ENCODE measurements at places on chromosomes 6 and 20.

- no peak for DNase-seq
Measured at GRCh38 chr6:49410564-49410963, 52.5 kb downstream of the MMUT start.

DNA sequence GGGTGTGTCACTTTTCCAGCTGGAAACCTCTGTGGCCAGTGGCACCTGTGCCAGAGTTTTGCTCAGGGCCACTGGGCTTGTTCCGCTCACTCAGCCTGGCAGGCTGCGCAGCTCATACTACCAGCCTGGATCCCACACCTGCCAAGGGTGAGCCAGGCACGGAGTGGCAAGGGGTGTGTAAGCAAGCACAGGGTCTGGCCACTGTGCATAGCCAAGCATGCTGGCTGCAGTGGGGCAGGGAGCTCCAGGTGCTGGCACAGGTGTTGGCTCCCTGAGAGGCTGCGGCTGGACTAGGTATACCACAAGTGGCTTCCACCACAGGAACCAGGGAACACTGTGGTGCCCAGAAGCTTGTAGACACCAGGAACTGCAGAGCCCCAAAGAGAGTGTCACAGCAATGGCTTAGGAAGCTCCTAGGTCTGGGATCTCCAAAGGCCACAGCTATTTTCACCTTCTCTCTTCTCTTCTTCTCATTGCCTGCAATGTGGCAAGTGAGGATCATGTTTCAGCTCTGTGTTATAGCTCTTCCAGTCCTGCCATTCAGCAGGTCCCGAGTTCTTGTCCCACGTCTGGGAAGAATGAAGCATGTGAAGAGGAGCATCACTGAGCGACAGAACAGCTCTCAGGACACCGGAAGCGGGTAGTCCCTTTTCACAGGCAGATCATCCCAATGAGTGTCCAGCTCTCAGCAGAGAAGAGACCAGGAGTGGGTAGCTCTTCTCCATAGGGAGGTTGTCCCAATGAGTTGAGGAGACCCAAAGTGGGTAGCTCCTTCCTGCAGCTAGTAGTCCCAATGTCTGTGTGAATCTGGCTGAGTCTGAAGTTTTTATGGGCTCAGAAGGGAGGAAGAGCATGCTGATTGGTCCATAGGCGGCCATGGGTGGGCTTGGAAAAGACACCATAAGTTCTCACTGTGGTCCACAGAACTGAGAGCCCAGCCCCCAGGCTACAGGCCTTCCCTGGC is 41.3 kb downstream of the WASF1 start:
- DNase-seq, result no peak

- no peak for DNase-seq
Measured at GRCh38 chr6:92777146-92777740, 642.1 kb downstream of the EPHA7 start.

GRCh38 chr6:42409581-42409980 is 42.1 kb downstream of the TRERF1 start:
- no peak for DNase-seq

- no peak for DNase-seq
Measured at GRCh38 chr6:7176208-7176607, 68.4 kb downstream of the RREB1 start.

GRCh38 chr6:25275436-25275835 is 3.7 kb upstream of the CARMIL1 start:
- no peak for DNase-seq

GRCh38 chr6:43947860-43948259 is 177.8 kb downstream of the VEGFA start:
- no peak for DNase-seq

DNA sequence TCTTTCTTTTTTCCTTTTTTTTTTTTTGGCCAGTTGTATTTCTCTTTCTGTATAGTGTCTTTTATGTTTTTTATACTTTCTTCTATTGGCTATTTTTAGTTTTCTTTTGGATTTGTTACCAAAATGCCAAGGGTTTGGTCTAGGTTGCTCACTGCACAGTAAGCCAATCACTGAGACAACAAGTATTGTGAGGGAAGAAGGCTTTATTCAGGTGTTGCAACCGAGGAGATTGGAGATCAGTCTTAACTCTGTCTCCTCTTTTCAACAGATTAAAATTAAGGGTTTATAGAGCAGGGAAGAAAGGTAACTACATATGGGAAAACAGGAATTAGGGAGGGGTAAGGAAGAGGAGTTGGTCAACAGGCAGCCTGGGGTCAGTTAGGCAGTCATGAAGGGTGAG is 10.1 kb upstream of the TRIM26 start:
- no peak for DNase-seq

DNA sequence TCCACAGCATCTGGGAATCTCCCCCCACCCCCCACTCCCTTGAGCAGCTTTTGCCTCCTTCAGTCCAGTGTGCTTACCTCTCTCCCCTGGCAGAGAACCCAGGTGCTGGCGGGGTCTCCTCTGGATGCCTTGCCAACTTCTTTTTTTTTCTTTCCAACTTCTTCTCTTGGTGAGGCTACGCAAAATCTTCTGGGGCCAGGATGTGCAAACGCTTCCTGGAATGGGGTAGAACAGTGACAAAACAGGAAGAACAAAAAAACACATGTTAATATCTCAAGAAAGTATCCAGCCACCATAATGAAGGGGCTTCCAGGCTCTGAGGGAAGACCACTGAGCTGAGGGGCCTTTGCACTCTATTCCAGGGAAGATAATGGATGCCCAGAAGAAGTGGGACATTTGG is 53.9 kb upstream of the DDR1 start:
- no peak for DNase-seq

- DNase-seq, result peak; percentile 61
Measured at GRCh38 chr20:31560746-31561598, 44.1 kb upstream of the ID1 start.

DNA sequence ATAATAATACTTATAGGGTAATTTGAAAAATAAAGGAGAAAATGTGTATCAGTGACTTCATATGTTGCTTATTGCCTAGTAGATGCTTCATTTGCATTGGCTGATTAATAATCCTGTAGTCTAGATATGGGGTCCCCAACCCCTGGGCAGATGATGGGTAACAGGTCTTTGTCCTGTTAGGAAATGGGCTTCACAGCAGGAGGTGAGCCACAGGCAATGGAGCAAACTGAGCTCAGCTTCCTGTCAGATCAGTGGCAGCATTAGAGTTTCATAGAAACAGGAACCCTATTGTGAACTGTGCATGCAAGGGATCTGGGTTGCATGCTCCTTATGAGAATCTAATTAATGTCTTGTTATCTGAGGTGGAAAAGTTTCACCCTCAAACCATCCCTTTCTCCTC is 1049.5 kb upstream of the EPHA7 start:
- no peak for DNase-seq

DNA sequence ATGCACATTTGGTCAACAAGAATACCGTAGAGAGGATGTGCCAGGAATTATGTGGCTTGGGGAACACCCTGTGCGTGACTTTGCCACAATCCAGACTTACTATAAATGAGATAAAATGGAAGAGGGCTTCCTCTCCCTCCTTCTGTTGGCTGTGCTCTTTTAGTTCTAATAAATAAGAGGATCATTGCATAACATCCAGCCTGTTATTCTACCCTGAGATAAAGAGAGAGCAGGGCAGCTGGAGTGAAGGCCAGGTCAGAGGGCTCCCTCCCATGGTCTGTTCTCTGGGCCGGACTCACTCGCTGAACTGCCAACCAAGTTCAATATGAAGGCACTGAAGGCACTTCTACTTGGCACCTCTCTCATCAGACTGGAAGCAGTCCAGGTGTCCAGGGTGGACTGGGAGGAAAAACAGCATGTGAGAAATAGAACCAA is 91.7 kb downstream of the MTFR2 start:
- DNase-seq, result no peak

DNA sequence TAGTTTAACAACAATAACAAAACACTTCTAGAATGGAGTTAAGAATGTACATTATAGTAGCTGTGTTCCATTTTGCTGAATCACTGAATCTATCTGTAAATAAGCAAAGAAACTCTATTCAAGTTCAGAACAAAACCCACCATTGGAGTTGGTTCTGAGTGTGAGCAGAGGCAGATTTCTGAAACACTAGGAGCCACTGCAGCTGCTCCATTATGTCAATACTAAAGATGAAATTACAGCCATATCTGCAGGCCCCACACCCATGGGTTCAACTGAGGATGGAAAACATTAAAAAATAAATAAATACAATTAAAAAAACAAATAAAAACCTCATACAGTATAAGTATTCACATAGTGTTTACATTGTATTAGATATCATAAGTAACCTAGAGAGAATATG is 91.0 kb downstream of the REPS1 start:
- no peak for DNase-seq

GRCh38 chr6:91669154-91669870 is 1082.4 kb upstream of the MAP3K7 start:
- no peak for DNase-seq

DNA sequence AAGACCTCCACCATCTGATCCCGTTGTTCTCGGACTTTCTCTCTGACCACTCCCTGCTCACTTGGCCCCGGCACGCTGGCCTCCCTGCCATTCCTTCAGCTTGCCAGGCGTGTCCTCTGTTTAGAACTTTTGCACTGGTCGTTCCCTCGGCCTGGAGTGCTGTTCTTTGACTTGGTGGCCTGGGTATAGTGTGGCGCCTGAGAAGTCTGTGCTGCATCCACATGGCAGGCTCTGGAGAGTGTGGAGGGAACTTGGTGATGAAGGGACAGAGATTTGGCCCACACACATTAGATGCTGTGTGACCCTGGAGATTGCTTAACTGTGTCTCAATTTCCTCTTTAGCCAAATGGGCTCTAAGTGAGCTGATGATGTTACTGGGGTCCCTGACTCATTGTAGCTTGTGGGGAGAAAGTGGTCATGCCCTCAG is 13.0 kb upstream of the TGM2 start:
- no peak for DNase-seq

DNA sequence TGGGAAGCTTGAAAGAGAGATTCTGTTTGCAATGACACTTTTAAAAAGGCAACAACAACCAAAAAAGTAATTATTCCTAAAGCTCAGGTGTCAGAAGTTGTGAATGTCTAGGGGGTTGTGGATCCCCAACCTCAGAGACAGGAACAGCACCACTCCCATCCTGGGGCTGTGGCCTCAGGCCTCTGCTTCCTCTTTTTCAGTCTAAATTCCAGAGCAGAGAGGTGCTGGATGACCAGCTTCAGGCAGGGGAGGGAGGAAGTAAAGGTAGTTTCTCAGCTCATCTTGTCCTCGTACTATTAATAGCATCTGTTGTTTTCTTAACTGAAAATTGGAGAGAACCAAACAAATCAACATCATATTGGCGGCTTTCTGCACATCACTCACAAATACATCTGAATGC is 8.3 kb downstream of the NT5E start:
- no peak for DNase-seq

- DNase-seq, result no peak
Measured at GRCh38 chr6:164014346-164015087, 600.0 kb downstream of the QKI start.

DNA sequence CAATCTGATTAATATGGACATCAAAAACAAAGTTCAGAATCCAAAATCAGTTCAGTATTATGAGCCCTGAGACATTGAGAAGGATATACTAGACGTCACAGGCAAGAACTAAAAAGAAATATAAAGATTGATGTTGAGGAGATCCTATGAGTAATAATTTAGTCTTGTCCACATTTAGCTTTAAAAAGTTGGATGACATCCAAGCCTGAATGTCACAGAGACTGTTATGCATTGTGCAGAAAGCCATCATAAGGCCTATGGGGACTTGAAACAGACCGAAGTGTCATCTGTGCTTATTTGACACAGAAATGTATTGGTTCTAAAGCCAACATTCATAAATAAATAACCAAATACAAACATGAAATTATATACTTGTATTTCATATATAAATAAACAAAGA is 581.8 kb upstream of the MMS22L start:
- no peak for DNase-seq

- no peak for DNase-seq
Measured at GRCh38 chr6:168049277-168049676, 29.7 kb downstream of the FRMD1 start.

GRCh38 chr20:23879811-23880374 is 345 bp upstream of the CST5 start:
- DNase-seq, result no peak

DNA sequence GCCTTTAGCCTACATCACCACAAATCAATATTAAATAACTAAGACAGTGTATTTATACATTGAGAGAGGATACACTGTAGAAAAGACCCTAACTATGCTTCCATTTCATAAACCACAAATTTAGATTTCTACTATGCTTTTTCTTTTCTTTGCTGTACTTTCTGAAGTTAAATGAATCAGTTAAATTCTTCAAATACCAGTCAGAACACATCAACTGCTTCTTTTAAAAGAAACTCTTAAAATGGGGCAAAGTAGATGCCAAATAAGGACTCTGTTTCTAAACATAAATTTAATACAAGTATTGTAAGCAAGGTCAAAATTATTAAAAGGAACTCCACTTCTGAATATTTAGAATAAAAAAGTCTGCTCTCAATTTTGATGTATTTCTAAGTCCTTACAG is 76.9 kb downstream of the GMDS start:
- DNase-seq, result no peak

DNA sequence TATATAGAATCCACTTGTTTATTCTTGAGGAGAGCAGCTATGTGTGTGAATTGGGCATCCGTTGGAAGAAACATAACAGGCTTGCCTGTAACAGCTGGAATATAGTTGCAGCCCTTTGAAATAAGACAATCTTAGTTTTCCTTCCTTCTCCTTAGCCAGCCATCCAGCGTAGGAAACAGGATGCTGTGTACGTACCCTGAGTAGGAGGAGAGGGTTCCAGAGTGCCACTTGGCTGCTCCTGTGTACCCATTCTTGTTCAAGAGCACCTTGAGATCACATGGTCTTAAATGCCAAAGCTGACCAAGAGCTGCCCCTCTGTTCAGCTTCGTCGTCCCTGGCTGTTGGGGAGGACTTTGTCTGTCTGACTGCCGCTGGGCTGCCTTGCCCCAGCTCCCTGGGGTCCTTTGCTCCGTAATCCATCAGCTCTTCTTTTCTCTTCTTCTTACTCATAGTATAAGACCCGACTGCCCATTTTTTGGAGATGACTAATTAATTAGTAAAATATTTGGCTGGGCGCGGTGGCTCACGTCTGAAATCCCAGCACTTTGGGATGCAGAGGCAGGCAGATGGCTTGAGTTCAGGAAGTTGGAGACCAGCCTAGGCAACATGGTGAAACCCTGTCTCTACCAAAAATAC is 49.0 kb downstream of the RREB1 start:
- no peak for DNase-seq

DNA sequence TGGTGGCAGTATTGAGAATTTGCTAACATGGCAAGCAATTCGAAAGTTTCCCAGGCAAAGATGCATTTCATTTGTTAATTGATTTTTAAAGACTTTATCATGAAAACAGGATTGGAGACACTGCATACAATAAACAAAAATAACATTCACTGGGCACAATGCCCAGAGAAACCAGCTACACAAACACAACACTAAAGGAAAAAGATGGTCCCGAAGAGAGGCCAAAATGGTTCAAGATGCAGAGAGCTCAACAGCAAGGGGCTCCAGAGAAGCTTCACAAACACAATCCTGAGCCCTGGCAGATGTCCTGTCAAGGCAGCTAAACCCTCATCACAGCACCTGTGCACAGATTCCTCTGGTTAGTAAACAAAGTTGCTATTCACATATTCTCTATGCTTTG is 79.3 kb downstream of the INSM1 start:
- no peak for DNase-seq

- DNase-seq, result no peak
Measured at GRCh38 chr6:43883847-43884651, 114.0 kb downstream of the VEGFA start.

- no peak for DNase-seq
Measured at GRCh38 chr6:109023356-109023925, 71.2 kb downstream of the SESN1 start.

- no peak for DNase-seq
Measured at GRCh38 chr20:1809131-1809572, 86.1 kb upstream of the SIRPA start.
